SHP77 (cell line): ENCODE measurements at places on chromosomes 1 and 21.

GRCh38 chr1:202639500-202639899 lies 70.8 kb downstream of the SYT2 start:
- DNase-seq = no peak

DNA sequence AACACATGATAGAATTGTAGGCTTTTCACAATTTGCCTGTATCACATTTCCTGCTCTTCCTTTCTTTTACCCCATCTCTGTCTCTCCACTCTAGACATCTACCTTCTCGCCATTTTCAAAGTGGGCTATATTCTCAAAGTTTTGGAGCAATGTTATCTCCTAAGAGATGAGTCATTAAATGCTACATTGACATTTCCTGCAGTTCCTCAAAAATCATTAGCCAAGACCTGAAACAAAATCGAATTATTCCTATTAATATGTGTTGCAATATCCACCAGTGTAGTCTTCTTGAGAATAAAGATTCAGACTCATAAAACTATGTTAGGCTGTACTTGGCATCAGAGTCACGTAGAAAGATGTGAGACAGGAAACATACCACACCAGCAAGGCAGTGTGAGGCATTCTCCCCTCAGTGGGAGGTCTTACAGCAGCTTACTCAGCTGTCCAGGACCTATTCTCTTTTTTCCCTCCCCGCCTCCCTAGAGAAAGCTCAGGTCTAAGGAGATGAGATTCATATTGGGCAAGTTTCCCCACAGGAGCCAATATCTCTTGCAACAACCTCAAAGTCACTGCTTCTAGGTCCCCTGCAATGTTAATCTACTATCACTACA lies 38.8 kb downstream of the FRRS1 start:
- no peak for DNase-seq

- DNase-seq = no peak
These were observed 173.1 kb downstream of the LMO4 start for GRCh38 chr1:87501738-87502137.

- DNase-seq = no peak
These were observed 312.4 kb downstream of the ASTN1 start for GRCh38 chr1:176852124-176852523.

DNA sequence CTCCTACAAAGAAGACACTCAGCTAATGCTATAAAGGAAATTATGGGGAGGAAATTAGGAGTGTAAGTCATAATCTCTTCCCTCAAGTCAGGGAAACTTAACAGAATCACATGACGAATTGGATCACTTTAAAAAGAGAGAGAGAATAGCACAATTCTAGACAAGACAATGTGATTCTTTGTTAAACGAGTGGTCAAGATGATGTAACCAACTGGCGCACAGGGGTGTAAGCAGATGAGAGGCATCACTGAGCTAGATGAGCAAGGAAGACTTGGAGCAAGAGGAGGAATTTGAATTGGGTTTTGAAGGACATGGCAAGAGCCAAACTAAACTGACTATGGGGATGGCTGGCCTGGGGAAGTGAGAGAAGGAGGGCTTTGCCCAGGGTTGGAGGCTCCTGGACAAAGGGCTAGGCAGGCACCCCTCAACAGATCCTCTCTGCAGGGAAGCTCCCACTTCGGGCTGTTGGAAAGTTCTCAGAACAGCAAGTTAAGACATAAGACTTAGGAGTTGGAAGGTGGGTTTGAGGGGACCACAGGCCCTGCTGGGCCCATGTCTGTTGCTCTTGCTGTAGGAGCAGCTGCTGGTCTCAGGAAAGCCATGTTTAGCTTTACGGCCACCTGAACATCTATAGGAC lies 123.9 kb upstream of the GRIK3 start:
- DNase-seq = no peak

GRCh38 chr1:221716713-221717484 lies 25.0 kb downstream of the DUSP10 start:
- DNase-seq = no peak

DNA sequence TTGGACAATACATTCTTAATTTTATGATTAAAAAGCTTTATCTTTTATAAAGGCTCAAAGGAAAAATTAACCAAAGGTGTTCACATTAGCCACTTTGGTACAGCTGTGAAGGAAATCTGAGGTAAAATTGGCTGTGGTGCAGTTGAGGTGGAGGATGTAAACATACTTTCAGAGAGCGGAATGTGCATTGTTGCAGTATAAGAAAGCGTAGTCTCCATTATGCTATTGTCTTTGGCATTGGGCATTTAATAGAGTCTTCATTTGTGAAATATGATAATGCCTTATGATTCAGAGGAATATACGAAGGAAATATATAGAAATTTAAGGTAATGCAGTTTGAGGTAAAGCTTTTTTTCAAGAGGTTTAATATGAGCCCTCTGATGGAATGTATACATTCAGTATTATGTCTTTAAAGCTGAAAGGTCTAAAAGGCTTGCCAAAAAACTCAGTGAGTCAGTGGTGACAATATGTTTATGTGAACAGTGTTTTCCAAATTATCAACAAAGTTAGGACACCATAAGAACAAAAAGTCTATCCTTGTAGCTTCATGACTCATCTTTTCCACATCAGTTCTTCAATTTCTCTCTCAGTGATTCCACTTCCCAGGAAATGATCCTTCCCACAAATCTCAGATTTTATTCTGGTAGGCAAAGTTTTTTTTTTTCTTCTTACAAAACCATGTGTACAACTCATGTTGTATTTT lies 26.9 kb upstream of the DDR2 start:
- no peak for DNase-seq

- no peak for DNase-seq
These were observed 1.3 kb upstream of the TNNT2 start for GRCh38 chr1:201378804-201379203.

- no peak for DNase-seq
These were observed 20.9 kb downstream of the SLC2A5 start for GRCh38 chr1:9048551-9048950.

- DNase-seq = no peak
These were observed 112.1 kb downstream of the RUNX1 start for GRCh38 chr21:34936883-34937563.

- no peak for DNase-seq
These were observed 290.0 kb downstream of the S1PR1 start for GRCh38 chr1:101526813-101527212.

GRCh38 chr1:22410928-22411495 lies 40.6 kb upstream of the ZBTB40 start:
- DNase-seq = no peak

GRCh38 chr1:59997479-59998115 lies 71.0 kb upstream of the CYP2J2 start:
- DNase-seq = no peak

DNA sequence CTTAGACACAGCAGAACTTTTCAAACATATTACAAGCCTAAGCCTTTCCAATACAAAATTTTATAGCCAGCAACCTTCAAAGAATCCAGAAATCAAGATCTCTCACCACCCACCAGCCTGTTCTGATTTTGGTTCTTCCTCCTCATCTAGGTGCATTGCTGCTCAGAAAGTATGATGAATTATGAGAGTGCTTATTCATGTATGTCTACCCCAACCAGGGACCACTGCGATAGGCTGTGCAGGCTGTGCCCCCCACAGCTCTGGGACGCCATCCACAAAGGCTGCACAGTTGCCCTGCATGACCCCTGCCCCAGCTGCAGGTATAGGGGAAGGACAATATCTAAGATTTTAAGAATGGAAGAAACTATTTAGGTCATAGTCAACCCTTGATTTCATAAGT lies 55.4 kb downstream of the WDR64 start:
- DNase-seq = no peak

DNA sequence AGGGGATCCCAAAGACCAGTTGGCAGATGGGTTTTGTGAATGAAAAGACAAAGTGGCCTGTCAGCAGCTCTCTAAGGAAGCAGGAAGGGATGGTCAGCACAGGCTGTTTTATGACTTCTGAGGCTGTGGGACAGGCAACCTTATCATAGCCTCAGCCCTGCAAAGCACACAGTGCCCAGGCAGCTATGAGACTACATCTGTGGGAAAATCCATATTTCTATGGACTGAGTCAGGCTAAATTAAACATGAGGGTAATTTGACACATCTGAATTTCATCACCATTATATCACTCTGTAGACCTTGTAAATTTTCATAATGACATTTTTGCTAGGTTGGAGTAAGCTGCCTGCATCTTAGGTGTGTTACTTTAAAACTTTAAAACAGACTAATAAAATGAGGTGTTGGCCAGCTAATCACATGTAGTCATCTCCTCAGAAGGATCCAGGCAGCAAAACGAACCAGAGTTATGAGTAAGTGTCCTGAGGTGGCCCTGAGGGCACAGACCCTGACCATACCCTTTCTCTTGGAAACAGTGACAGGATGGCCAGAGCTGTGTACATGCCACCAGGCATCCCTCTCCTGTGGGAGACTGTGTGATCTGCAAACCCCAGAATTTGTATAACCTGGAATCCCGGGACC lies 14.6 kb downstream of the NGF start:
- no peak for DNase-seq

DNA sequence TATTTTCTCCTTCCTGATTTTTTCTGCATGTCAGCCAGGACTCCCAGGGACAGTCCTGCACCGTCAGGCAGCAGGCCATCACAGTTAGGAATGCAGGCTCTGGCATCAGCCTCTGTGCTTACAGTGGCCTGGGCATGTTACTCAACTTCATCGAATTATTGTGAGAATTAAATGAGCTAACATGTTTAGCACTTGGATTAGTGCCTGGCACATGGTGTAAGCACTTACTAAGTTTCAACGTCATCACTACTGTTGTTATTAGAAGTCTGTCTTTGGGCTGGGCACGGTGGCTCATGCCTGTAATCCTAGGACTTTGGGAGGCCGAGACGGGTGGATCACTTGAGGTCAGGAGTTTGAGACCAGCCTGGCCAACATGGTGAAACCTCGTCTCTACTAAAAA lies 45.1 kb downstream of the SCCPDH start:
- DNase-seq = no peak

GRCh38 chr1:113178106-113178505 lies 105.1 kb downstream of the LRIG2 start:
- DNase-seq = no peak

GRCh38 chr1:21707086-21707840 lies 38.1 kb upstream of the RAP1GAP start:
- DNase-seq = no peak

DNA sequence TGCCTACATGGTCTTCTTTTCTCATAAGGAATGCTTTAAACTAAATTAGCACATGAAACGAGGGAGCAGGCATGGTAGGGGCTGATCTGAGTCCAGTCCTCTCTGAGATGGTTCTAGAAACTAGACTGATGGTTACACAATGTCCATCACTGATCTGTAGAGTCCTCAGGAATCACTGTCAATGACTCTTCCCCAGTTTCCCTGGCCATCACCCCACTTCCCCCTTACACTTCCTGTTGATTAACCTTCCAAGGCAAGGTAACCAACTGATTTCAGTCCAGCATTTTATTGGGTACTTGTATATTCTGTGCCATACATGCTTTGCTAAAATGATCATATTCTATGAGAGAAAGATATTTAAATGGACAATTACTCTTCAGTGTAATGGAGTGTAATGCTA lies 100.6 kb upstream of the ARTN start:
- no peak for DNase-seq

GRCh38 chr21:17775431-17776126 lies 43.6 kb downstream of the C21orf91 start:
- DNase-seq = no peak

GRCh38 chr1:244460197-244460596 lies 876 bp upstream of the CATSPERE start:
- DNase-seq = peak; percentile 90

DNA sequence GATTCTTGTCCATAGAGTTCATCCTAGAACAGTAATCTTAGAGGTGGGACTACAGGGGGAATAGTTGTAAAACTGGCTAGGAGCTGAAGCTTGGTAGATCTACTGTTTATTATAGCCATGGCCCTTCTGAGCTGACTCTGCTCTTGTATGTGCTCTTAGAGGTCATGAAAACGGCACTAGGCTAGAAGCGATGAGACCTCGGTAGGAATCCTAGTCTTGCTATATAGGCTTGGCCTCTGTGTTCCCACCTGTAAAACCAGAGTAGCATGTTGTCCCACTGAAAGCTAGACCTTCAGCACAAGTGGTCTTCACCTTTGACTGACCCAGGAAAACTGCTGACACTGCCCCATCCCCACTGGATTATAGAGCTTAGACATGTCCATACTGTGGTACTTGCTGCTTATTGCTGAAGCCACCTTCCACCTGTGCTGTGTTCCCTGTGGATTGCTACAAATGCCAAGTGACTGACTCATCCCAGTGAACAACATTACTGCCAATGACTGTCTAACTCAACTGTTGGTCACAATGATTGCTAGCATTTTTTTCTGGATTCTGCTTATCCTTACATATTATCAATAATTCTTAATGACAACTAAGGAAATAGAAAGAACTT lies 23.0 kb upstream of the PIGC start:
- no peak for DNase-seq

DNA sequence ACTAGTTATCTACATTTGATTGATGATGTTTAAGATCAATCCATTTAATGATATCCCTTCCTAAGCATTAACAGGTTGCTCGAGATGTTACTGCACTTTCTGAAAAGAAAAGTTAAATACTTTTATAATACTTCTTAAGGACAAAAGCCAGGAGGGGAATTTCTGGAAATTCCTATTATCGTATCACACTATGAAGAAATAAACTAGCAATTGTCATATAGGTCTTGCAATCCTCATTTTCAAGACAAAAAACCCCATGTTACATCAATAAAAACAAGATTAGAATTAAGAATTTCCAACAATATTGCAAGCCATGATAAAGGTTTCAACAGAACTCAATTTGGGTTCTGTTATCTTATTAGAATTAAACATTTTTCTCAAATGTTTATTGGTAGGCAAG lies 47.2 kb downstream of the HNRNPR start:
- DNase-seq = no peak

GRCh38 chr1:38064197-38064903 lies 17.8 kb upstream of the POU3F1 start:
- no peak for DNase-seq

- no peak for DNase-seq
These were observed 55.3 kb upstream of the RCC1 start for GRCh38 chr1:28450561-28450960.

- no peak for DNase-seq
These were observed 29.6 kb upstream of the ID3 start for GRCh38 chr1:23588749-23589548.

DNA sequence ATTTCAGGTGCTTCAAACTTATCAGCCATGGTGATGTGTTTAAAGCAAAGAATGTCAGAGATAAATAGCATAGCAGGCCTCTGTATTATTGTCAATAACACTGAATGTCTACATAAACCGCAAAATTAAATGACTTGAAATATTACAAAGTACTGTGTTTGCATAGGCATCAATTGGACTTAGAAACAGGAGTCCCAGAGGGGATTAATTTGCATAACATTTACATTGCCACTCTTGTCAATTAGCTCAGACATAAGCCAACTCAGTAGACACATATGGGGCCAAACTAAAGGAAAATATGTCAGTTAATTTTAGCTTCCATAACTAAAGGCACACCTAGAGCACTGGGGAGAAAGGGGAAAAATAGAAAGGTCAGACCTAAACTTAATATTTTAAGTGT lies 814.5 kb upstream of the NEGR1 start:
- DNase-seq = no peak

- DNase-seq = no peak
These were observed 18.5 kb upstream of the S100A7 start for GRCh38 chr1:153478692-153479618.

GRCh38 chr1:8867878-8868567 lies 10.5 kb downstream of the ENO1 start:
- DNase-seq = no peak

GRCh38 chr1:204813522-204813921 lies 57.1 kb upstream of the NFASC start:
- DNase-seq = no peak

- no peak for DNase-seq
These were observed 70.0 kb upstream of the SIM2 start for GRCh38 chr21:36628761-36629460.

- DNase-seq = no peak
These were observed 108.7 kb downstream of the TSEN15 start for GRCh38 chr1:184160236-184160635.
